Fibroblast of lung (primary cell): ENCODE measurements at places on chromosomes 11 and 22.

- no peaks in the 10 kb centered on the region for H3K27me3 ChIP-seq
- no peak for DNase-seq
- no peaks in the 10 kb centered on the region for H3K4me1 ChIP-seq
- no peaks in the 10 kb centered on the region for H3K36me3 ChIP-seq
Measured at GRCh38 chr11:34899633-34900016, 16.6 kb downstream of the APIP start.

DNA sequence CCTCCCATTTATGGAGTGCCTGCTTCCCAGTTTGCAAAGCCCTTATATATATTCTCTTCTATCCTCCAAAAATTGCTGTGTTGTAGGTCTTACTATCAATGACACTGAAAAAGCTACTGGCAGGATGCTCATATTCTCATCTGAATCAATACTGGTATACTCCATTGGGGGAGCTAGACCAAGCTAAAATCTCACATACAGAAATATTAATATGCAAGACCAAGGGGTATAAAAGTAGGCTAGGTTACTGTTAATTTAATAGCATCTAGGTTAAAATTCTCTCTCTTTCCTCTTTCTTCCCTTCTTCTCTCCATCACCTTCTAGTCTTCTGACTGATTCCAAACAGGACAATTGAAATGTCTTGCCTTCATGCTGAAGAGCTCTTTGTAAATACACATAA lies 17.1 kb upstream of the BDNF start:
- peak; percentile 21 for DNase-seq
- H3K36me3 ChIP-seq: no peaks in the 10 kb centered on the region
- peaks cover 28% of the 10 kb centered on the region for H3K27me3 ChIP-seq

- H3K27ac ChIP-seq: no peak overlapping the region
- DNase-seq: no peak
- H3K4me1 ChIP-seq: no peaks in the 10 kb centered on the region
- no peak overlapping the region for H3K4me3 ChIP-seq
- no peaks in the 10 kb centered on the region for H3K36me3 ChIP-seq
Measured at GRCh38 chr11:73916435-73916834, 34.4 kb upstream of the DNAJB13 start.

DNA sequence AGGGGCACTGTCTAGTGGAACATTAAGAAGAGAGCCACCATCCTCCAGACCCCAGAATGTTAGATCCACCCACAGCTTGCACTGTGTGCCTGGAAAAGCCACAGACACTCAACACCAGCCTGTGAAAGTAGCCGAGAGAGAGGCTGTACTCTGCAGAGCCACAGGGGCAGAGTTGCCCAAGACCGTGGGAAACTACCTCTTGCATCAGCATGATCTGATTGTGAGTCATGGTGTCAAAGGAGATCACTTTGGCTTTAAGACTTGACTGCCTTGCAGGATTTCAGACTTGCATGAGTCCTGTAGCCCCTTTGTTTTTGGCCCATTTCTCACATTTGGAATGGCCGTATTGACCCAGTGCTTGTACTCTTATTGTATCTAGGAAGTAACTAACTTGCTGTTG lies 115.9 kb upstream of the CCDC179 start:
- H3K4me1 ChIP-seq: no peaks in the 10 kb centered on the region
- no peaks in the 10 kb centered on the region for H3K36me3 ChIP-seq
- H3K27ac ChIP-seq: no peak overlapping the region
- no peak overlapping the region for H3K4me3 ChIP-seq
- no peaks in the 10 kb centered on the region for H3K27me3 ChIP-seq

GRCh38 chr11:70503468-70504221 lies 105.3 kb downstream of the CTTN start:
- DNase-seq: no peak
- H3K36me3 ChIP-seq: no peaks in the 10 kb centered on the region
- H3K4me3 ChIP-seq: no peak overlapping the region
- no peaks in the 10 kb centered on the region for H3K27me3 ChIP-seq
- no peak overlapping the region for H3K27ac ChIP-seq
- no peaks in the 10 kb centered on the region for H3K4me1 ChIP-seq

DNA sequence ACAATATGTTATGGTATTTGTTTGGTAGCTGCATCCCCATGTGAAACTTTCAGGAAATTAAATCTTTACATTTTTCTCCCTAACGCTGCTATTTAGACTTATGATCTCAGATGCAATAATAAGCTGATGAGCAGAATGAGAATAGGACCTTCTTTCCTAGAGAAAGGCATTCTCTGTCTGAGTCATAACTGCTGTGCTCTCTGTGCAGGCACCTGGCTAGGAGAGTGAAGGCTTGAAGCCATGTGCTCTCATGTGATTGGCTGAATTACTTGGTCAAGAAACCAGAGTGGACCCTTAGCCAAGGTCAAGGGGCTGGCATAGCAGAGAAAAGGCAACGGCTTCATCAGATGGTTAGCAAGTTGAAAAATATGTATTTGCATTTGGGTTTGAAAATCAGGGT lies 185.0 kb downstream of the ADAMTS15 start:
- H3K4me1 ChIP-seq: peaks cover 42% of the 10 kb centered on the region
- H3K36me3 ChIP-seq: no peaks in the 10 kb centered on the region
- no peak overlapping the region for H3K27ac ChIP-seq

DNA sequence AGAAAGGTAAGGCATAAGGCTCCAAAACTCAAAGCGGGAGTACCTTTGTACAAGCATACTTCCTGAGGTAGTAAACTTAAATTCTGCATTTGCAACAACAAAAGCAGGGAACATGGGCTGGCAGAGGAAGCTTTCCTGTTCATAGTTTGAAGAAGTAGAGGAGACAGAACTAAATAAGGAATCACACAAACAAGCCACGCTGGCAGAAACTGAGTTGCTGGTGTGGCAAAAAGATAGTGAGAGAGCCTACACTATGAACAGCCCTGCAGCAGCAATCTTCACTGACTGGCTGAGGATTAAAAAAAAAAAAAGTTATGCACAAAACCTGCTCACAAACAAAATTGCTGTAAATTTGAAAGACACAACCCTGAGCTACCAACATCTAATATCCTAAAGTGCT lies 46.5 kb downstream of the FCHSD2 start:
- no peaks in the 10 kb centered on the region for H3K36me3 ChIP-seq
- DNase-seq: peak; percentile 15
- H3K4me1 ChIP-seq: no peaks in the 10 kb centered on the region
- no peak overlapping the region for H3K27ac ChIP-seq
- H3K27me3 ChIP-seq: no peaks in the 10 kb centered on the region

GRCh38 chr11:117830072-117830471 lies 5.5 kb upstream of the FXYD2 start:
- no peaks in the 10 kb centered on the region for H3K36me3 ChIP-seq
- H3K27ac ChIP-seq: no peak overlapping the region
- H3K4me1 ChIP-seq: peaks cover 6% of the 10 kb centered on the region
- peaks cover 3% of the 10 kb centered on the region for H3K27me3 ChIP-seq
- DNase-seq: no peak

DNA sequence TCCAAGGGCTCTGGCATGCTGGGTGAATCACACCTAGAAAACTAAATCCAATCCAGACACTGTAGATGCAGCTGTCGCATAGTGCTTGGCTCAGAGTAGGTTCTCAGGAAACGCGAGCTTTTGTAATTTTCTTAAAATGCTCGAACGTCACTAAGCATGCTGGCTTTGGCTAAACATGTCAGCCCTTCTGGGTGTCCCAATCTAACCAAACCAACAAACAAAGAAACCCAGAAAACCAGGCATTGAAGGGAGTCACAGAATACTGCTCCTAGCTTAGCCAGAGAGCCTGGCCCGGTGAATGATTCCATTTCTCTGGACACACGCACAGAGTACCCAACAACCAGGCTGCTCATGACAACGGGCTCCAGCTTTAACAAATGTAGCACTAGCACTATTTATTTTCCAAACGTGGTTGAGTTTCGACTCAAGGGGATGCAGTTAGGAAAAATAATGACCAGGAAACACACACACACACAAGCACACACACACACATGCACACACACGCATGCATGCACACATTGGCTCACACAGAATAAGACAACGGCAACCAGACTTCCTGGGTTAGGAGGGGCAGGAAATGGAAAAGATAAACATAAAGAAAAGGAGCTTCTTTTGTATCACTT lies 492.6 kb downstream of the MIAT start:
- no peaks in the 10 kb centered on the region for H3K36me3 ChIP-seq
- H3K27ac ChIP-seq: no peak overlapping the region
- peaks cover 7% of the 10 kb centered on the region for H3K4me1 ChIP-seq
- no peak overlapping the region for H3K4me3 ChIP-seq

DNA sequence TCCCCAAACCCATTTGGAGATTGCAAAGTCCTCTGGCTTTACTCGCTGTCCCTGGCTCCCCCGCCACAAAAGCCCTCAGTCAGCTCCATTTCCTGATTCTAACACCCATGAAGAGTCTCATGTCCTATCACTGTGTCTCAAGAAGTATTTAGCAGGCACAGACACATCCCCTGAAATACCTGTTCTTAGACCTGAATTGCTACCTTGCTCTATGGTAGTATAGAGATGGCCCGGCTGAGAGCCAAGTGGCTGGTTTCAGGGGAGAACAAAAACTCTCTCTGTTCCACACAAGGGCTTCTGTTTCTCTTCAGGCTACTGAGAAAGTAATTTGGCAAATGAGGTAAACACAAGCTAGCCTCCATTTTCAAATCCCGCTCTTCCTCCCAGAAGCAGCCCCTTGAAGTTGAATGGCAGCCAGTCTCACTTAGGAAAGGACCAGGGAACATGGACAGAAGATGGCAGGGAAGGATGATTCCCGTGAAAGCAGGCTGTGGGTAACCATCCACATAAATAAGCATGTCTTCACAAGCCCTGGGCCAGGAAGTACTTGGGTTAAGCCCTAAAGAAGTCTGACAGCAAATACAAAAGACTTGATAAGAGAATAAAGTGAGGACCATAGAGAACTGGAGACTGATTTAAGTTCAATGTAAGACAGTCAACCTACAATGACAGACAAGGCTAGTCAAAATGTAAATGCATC lies 137.8 kb downstream of the C11orf58 start:
- no peaks in the 10 kb centered on the region for H3K36me3 ChIP-seq
- no peaks in the 10 kb centered on the region for H3K4me1 ChIP-seq
- no peak overlapping the region for H3K4me3 ChIP-seq
- H3K27me3 ChIP-seq: no peaks in the 10 kb centered on the region
- DNase-seq: no peak
- H3K27ac ChIP-seq: no peak overlapping the region

- H3K4me1 ChIP-seq: peaks cover 5% of the 10 kb centered on the region
- H3K27ac ChIP-seq: peak overlapping the region; percentile 78
Measured at GRCh38 chr11:67118181-67118766, 789 bp upstream of the KDM2A start.

GRCh38 chr11:103875855-103876510 lies 160.5 kb upstream of the DDI1 start:
- H3K27ac ChIP-seq: no peak overlapping the region
- no peaks in the 10 kb centered on the region for H3K4me1 ChIP-seq
- H3K27me3 ChIP-seq: no peaks in the 10 kb centered on the region
- no peaks in the 10 kb centered on the region for H3K36me3 ChIP-seq
- H3K4me3 ChIP-seq: no peak overlapping the region

DNA sequence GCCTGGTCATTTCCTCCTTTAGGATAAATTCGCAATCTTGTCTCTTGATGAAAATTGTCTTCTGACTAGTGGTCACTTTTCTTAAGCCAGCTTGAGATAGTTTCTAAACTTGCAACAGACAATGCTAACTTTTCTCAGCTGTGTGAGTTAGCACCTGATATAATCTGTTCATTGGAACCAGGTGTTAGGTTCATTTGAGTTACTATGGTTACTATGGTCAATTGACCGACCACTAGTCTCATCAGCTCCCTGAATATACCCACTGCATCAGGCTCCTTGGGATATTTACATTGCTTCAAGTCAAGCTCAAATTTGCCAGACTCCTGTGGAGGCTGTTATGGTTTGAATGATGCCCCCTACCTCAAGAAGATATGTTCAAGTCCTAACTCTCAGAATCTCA lies 54.5 kb downstream of the SC5D start:
- H3K4me1 ChIP-seq: no peaks in the 10 kb centered on the region
- no peak overlapping the region for H3K27ac ChIP-seq

GRCh38 chr22:41870786-41871185 lies 37.9 kb downstream of the SREBF2 start:
- H3K27me3 ChIP-seq: no peaks in the 10 kb centered on the region
- DNase-seq: no peak
- H3K36me3 ChIP-seq: peaks cover 13% of the 10 kb centered on the region
- no peak overlapping the region for H3K4me3 ChIP-seq

- DNase-seq: peak; percentile 22
- H3K4me3 ChIP-seq: no peak overlapping the region
- H3K36me3 ChIP-seq: no peaks in the 10 kb centered on the region
- no peaks in the 10 kb centered on the region for H3K27me3 ChIP-seq
- H3K27ac ChIP-seq: no peak overlapping the region
Measured at GRCh38 chr11:131138731-131139130, 222.5 kb upstream of the SNX19 start.

GRCh38 chr22:50436841-50437341 lies 37.9 kb downstream of the SBF1 start:
- no peak overlapping the region for H3K27ac ChIP-seq
- H3K27me3 ChIP-seq: no peaks in the 10 kb centered on the region
- peaks cover 35% of the 10 kb centered on the region for H3K36me3 ChIP-seq
- no peak for DNase-seq

DNA sequence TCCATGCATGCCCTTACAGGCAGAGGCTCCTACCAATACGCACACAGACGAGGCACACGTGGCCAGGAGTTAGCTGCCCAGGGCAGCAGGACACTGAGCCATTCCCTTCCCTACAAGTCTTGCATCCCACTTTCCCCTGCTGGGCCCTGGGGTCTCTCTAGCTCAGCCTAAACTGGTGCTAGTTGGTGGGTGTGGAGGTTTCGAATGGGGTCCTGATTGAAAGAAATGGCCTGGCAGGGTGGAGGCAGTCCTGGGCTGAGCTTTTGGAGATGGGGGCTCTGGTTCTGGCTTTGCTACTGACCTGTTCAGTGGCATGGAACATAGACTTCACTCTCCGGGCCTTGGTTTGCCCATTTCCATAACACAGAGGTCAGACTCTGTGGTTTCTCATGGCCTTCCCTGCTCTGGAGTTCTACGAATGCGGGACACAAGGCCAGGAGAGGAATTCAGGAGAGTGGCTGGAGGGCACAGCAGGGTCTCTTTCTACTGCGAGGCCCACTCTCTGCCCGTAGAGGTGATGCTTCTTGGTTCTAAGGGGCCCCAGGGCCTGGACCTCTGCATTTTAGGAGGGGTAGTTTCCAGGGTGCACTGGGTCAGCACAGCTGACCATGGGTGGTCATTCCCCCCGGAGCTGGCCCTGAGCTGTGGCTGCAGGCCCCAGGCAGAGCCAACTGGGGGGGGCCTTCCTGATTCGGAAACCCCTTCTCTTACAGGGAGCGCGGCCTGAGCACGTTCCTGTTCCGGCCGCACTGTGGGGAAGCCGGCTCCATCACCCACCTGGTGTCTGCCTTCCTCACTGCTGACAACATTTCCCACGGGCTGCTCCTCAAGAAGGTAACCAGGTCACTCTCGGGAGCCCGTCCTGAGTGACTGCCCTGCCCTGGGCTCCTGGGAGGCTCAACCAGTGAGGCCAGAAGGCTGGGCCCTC lies 40.0 kb downstream of the RNF141 start:
- DNase-seq: no peak
- H3K27me3 ChIP-seq: no peaks in the 10 kb centered on the region
- H3K27ac ChIP-seq: no peak overlapping the region
- no peaks in the 10 kb centered on the region for H3K4me1 ChIP-seq

- no peaks in the 10 kb centered on the region for H3K4me1 ChIP-seq
- DNase-seq: no peak
- H3K4me3 ChIP-seq: no peak overlapping the region
- H3K27me3 ChIP-seq: no peaks in the 10 kb centered on the region
- no peaks in the 10 kb centered on the region for H3K36me3 ChIP-seq
Measured at GRCh38 chr11:125777309-125777708, 1.3 kb downstream of the PATE2 start.

- no peaks in the 10 kb centered on the region for H3K4me1 ChIP-seq
- H3K36me3 ChIP-seq: no peaks in the 10 kb centered on the region
- H3K4me3 ChIP-seq: no peak overlapping the region
- no peak overlapping the region for H3K27ac ChIP-seq
Measured at GRCh38 chr11:116339306-116340098, 433.3 kb downstream of the BUD13 start.
